Astrocyte of the hippocampus (primary cell): ENCODE measurements at places on chromosomes 6 and 20.

GRCh38 chr6:150813319-150813992, 52.0 kb upstream of the MTHFD1L start:
- DNase-seq = peak; percentile 75

DNA sequence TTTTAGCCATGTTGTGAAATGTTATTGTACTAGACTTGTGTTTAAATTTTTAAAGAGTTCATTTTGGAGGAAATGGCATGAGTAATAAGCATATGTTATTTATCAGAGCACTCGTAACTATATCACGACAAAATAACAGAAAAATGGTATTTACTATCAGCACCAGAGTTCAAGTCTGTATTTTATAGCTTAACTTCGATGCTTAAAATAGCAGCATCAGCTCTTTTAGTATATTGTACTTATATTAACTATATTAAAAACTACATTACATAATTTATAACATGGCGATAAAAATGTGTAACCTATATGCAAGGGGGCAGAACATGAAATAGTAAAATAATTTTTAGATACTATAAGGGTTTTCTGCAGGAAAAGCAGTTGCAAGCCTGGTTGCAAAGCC, 52.9 kb downstream of the ABRACL start:
- DNase-seq = no peak

DNA sequence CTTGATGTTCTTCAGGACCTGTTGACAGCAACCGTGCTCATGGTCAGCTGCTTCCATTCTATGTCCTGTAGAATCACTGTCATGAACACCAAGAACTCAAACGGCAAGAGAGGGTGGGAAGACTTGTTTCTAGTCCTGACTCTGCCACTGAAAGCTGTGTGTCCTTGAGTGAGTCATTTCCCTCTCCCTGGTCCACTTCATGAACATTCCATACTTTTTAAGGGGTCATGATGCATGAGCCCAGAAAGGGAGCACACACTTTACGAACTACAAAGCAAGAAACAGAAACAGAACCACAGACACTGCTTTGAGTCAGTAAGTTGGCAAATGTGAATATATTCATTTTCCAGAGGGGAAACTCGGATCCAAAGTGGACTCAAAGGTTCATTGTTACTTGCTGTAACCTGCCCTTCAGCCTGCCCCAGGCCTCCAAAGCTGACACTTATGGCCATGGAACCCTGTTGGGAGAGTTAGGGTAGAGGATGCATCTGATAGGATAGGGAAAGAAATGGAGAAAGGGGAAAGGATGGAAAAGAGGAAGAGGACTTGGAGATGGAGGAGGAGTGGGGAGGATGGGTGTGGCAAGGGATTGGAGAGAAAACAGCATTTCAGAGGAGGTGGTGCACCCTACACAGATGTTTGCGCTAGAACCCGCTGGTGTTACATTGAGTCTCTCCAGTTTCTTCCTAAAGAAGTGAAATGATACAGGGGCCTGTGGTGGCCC, 129.8 kb downstream of the FOXO3 start:
- no peak for DNase-seq

DNA sequence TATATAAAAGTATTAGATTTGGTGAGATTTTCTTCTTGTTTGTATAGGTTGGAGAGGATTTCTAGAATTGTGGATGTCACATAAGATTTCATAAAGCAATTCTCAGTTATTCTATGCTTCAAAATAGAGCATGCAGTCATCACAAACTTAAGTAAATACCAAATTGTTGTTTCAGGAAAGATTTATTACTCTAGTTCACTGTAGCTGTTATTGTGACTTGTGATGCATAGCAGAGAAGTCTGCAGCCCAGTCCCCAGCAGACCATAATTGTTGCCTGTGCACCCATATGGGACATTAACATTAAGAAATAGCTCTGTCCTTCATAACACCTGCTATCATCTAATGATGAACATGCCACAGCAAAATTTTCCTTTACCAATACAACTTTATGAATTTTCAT, 228.0 kb upstream of the FAM83B start:
- no peak for DNase-seq

- no peak for DNase-seq
Observed at GRCh38 chr6:117906507-117906957, 532 bp upstream of the SLC35F1 start.

DNA sequence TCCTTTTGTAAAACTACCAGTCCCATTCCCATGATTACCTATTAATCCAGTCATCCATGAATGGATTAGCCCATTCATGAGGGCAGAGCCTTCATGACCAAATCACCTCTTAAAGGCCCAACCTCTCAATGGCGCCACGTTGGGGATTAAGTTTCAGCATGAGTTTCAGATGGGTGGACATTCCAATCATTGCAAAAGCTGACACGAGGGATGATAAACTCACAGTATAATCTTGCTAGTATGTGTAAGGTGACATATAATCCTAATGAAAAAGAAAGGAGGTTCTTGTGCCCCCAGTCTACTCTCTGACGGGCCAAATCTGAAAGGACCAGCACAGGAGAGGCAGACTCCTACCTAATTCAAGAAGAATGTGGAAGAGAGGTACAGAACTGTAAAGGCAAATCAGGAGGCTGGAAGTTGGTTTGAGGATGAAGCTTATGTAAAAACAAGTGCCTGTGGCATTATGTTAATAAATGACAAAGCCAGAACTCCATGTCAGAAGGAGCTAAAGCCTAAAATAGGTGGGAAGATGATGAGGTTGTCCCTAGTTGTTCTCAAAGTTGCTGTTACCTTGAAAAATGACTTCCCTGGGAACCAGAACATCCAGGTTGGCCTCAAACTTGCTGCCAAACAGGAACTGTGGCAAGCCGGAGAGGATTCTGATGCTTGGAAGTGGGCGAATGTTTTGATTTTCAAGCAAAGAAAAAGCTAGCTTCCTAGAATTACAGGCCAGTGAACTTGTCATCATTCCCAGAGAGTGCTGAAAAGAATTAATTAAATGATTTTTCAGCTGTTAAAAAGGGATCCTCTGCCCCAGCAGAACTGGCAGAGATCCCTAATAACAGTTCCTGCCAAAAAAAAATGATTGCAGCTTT, 106.5 kb upstream of the TIAM2 start:
- peak; percentile 46 for DNase-seq

- DNase-seq = peak; percentile 58
Observed at GRCh38 chr6:26420688-26421171, 18.7 kb downstream of the BTN3A1 start.

DNA sequence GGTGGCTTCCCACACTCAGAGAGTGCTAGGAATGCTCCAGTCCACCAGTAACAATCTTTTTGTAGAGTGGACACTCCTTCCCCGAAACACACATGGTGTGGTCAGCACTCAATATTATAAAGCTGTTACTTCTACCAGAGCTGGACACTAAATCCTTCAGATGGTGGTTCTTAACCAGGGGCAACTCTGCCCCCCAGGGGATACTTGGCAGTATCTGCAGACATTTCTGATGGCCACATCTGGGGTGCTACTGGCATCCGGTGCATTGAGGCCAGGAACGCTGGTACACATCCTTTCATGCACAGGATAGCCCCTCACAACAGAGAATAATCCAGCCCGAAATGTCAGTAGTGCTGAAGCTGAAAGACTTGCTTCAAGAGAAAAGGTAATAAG, 124.4 kb downstream of the NFATC2 start:
- DNase-seq = no peak

- DNase-seq = peak; percentile 4
Observed at GRCh38 chr6:40477246-40478126, 109.7 kb downstream of the LRFN2 start.

DNA sequence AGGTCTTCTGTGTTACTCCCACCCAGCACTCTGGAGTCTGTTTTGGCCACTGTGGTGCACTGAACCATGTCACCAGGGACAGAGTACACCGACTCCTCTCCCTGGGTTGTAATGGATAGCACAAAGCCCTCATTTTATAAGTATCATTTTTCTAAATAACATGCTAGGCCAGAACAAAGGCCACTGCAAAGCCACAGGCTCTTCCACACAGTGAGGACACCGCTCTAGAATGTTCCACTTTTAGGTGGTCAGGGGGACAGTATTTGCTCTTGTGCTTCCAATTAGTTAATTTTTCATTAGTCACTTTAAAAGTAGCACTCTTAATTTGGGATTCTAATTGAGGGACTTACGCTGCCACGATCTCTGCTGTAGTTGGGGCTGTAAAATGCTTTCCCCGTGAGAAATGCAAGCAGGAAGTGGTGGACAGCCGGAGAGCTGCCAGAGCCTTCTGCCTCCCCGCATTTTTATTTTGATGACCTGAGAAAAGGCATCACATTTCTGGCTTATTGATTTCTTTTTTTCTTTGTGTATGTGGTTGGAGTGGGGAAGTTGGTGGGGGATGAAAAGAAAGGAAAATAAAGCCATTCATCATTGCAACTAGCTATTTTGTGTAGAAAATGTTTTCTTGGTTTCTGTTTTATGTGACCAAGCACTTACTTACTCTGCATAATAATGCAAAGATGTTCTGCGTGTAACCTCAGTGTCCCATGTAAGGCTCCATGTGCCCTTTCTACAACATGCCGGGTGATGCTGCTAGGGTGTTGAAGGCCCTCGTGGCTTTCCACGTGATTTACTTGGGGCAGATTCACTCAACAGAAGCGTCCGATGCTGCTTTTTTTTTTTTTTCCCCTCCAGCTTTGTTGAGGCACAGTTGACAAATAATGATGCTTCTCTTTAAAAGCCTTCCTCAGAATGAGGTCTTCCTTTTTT, 195.9 kb downstream of the SASH1 start:
- DNase-seq = peak; percentile 76

DNA sequence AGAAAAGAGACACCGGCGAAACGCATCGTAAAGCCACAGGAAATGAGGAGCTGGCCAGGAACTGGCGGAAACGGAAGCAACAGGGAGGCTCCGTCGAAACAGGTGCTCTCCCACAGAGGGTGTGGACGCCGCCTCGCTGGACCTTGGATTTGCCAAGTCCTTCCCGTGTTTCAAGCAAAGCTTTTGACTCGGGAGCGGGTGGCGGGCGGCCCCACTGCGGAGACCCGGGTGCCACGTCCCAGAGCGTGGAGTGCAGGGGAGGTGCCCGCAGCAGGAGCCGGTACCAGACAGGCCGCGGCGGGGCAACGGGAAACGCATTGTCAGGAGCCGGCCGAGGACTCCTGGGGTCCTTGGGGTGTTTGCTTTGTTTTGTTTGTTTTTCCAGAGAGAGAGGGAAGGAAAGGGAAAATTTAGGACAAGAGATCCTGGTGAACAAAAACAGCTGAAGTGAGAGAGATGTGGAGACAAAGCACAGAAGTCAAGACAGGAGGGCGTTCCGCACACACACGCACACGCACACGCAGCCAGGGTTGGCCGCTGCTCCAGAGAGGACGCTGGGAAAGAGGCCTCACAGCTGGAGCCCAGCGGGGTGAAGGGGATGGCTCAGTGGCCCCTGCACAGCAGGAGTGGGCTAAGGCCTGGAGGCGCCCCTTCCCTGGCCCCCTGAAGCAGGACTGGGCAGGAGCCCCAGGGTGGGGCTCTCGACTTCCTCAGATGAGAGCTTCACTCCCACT, 50.9 kb upstream of the CHRNA4 start:
- DNase-seq = no peak

GRCh38 chr20:32527447-32528055, 57.6 kb downstream of the NOL4L start:
- DNase-seq = peak; percentile 41

- DNase-seq = no peak
Observed at GRCh38 chr6:163354085-163354484, 60.4 kb upstream of the QKI start.

DNA sequence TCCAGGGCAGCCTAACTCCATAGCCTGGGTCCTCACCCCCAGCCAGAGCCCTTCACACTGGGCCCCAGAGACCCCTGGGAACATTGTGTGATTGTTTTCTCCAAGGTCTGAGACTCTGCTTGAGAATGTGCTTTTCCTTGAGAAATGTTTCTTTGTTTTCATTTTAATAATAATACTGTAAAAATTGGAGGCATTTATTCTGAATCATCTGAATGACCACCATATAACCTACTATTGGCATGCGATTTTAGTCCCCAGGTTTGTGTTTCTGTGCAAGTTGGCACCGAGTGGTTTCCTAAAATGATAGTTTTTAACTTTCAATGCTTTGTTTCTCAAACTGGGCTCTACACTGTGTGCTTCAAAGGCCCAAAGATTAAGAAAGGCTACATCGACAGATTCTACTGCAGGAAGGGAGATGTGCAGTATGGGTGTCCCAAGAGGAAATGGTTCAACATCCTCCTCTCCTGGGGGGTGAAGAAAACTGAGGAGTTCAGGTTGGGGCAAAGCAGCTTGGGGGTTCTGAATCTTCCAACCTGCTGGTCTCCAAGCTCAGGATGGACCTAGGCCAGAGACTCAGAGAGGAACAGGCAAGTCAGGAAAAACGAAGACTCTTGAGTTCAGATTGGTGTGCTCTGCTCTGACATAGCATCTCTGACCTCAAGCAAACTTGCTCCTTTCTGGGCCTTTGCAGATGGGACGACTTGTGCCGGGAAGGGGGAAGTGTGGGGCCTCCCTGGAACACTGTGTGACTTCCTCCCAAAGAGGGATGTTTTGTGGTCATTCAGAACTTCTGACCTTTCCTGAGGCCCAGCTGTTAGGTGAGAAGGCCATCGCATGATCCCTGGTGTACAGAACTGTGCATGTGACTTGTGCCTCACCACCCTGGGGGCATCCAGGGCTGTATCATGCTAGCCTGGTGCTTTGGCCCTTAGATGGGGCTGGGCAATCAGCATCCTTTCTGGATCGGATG, 31.0 kb downstream of the DAAM2 start:
- no peak for DNase-seq

DNA sequence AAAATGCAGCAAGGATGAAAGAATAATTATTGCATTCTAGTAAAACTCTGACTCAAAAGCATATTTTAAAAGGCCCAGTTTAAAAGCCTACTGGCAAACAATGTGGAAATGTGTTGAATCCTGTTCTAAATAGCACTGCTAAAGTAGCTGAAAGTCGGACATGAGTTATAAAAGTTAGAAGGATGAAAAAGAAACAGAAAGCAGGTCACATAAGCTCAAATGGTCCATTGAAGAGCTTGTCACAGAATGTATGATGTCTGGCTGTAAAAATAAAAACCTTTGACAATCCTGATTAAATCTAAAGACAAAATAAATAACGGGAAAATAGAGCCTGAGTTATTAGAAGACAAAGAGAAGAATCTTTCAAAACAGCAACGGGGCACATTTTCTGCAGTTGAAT, 218.6 kb upstream of the UFL1 start:
- no peak for DNase-seq

DNA sequence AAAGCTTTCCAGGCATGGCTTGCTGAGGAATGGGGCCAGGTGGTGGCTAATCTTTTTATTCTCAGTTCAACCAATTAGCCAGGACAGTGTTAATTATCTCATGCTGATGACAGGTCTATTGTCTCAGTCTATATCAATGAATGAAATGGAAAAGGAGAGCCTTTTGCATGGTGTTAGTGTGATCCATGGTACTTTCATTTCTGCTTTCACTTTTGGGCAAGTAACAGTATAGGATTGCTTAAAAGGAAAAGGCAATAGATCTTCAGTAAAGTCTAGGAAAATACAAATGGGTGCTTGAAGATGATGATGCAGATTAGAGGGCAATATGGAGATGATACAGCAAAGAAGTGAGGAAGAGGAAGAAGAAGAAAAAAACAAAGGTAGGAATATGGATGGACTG, 430.3 kb downstream of the TFAP2A start:
- no peak for DNase-seq
